ENCODE measurements at places on chromosomes 6 and 20. TPM values are rescaled to one million over a fixed set of nuclear protein-coding genes. Genes with fewer than 3 reads are reported as not detected.

- no peak for DNase-seq
Observed at GRCh38 chr20:17626217-17627007, 55.6 kb downstream of the RRBP1 start.

GRCh38 chr6:66993272-66993671 is 1286.2 kb upstream of the EYS start:
- peak; percentile 37 for DNase-seq

C20orf96 gene
- total RNA-seq: 3.9 TPM

GRCh38 chr6:26043384-26044139 is 43.7 kb upstream of the HFE start:
- peak; percentile 99 for DNase-seq

- DNase-seq: no peak
Observed at GRCh38 chr20:63597651-63598478, 23.8 kb upstream of the HELZ2 start.

ZNF831 gene
- not detected for total RNA-seq

DNA sequence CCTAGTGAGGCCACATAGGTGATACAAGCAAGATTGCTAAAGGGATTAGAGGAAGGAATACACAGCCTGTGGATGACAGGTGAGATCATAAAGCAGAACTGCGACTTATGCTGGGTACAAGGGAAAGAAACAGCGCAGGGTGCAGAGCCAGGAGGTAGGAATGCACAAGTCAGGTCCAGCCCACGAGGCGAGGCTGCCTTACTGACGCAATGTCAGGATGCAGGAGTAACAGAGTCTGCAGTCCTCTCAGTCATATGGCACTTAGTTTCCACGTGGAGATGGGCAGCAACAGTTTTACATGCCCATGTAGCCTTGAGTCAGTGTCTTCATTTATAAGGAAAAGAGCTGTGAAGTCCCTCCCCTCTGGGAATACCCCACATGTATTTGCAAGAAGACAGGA is 210.9 kb downstream of the SYNE1 start:
- no peak for DNase-seq

DNA sequence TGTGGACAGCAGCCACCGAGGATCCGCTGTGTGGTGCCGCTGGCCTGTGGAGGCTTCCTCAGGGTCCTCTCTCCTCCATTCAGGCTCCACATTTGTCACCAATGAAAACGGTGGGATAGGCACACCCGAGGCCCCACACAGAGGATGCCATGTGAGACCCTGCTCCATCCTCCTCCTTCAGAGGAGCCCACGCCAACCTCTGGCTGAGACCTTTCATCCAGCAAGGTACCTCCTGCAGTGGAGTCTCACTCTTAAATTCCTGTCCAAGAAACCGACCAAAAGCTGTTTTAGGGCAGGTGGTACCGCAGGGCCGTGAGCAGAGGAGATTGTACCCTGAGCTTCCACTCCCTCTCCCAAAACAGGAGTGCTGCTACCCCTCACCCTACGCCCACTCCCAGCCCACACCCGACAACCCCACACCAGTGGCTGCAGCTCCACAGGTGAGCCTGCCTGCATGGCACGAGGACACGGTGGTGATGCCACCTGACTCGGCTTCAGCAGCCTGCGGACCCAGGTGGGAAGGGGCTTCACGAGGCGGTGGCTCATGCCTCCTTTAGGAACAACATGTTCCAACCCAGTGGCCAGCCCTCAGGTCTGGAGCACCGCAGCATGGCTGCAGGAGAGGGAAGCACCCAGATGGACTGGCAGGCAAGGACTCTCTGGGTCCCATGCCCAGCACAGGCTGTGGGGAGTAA is 237.6 kb upstream of the AFDN start:
- DNase-seq: no peak

- no peak for DNase-seq
Observed at GRCh38 chr6:36964349-36964748, 9.8 kb downstream of the PI16 start.

DNA sequence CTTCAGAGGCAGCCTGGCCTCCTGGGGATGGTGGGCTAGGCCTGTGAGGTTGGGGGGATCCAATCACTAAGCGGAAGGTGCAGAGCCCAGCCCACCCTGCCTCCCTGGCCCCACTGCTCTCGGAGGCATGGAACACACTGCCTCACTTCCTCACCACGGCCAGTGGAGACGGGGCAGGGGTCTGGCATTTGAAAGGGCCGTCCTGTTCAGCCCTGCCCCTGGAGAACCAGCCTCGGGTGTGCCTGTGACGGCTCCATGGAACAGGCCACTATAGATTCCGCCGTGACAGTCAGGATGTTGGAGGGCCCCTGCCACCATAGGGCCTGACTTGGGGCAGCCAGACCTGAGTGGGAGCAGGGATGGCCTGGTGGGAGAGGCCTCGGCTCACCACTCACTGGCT is 110.2 kb downstream of the DACT2 start:
- DNase-seq: no peak

- no peak for DNase-seq
Observed at GRCh38 chr6:36280467-36280866, 10.6 kb downstream of the PNPLA1 start.

TCF21 gene
- total RNA-seq: 8.2 TPM

- no peak for DNase-seq
Observed at GRCh38 chr6:17984812-17985670, 2.4 kb downstream of the KIF13A start.

MCCD1 gene
- total RNA-seq: not detected

DNA sequence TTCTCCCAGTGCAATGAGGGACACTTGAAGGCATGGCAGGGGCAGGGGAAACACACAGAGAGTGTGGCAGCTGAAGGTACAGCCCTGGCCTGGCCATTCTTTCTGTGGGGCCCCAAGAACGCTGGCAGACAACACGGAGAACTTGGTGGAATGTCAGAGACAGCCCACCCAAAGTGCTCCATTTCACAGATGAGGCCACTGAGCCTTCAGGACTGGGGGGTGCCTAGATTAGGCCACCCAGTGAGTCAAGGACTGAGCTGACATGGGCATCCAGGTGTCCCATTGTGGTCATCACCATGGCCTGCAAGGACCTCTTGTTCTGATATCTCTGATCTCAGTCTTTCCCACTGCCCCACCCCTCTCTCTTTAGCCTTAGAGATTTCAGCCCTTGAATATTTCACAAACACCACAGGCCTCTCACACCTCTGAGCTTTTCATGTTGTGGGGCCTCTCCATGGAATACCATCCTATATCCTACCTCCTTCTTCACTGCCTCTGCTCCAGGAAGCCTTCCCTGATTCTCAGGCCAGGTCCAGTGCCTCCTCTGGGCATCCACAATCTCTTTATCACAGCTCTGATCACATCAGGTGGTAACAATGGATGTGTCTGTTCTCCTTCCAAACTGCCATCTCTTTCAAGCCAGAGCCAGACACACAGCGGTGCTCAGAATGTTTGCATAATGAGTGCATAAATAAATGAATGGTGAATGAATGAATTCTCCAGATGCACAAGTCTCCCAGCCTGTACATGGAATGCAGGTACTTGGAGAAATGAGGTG is 2.0 kb upstream of the RSPO4 start:
- DNase-seq: no peak

GRCh38 chr20:43976547-43976946 is 61.9 kb downstream of the TOX2 start:
- DNase-seq: no peak

DNA sequence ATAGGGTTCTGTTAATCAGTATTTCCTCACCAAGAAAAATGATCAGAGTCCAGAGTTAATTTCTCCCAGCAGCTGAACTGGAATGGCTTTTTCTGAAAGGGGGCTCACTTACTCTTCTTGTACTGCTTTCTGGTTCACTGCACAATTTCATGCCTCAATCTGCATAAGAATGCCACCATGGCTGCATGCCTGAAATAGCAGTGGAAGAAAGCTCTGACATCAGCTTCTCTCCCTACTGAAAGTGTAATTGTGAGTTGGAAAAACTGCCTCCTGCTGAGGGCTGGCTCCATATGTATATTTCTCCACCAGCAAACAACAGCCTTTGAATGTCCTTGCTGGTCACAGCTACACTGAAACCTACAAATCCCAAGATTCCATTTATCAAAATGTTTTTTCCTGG is 1027.2 kb upstream of the GJE1 start:
- peak; percentile 12 for DNase-seq

HLA-DQA2 gene
- not detected for total RNA-seq

- peak; percentile 5 for DNase-seq
Observed at GRCh38 chr20:19583532-19584175, 174.4 kb upstream of the RIN2 start.

- no peak for DNase-seq
Observed at GRCh38 chr6:35713006-35713767, 23.6 kb upstream of the ARMC12 start.

DNA sequence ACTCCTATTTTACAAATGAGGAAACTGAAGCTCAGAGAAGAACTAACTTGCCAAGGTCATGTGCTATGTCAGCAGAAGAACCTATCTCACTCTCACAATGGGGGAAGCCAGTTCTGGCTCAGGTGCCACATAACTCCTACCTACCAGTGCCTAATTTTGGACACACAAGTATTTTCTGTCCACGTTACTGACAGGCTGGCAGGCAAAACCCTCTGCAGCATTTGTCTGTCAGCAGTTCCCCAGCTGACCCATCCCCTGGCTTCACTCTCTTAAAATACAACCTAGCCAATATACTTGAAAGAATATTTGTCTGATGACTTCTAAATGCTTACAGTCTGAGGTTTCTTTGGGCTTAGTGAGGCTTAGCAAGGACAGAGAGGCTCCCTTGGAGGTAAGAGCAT is 15.5 kb downstream of the GSS start:
- no peak for DNase-seq

CST1 gene
- total RNA-seq: 3.6 TPM

- no peak for DNase-seq
Observed at GRCh38 chr6:39908838-39909583, 25.3 kb downstream of the MOCS1 start.

- no peak for DNase-seq
Observed at GRCh38 chr6:38505826-38506225, 133.9 kb downstream of the BTBD9 start.

DNA sequence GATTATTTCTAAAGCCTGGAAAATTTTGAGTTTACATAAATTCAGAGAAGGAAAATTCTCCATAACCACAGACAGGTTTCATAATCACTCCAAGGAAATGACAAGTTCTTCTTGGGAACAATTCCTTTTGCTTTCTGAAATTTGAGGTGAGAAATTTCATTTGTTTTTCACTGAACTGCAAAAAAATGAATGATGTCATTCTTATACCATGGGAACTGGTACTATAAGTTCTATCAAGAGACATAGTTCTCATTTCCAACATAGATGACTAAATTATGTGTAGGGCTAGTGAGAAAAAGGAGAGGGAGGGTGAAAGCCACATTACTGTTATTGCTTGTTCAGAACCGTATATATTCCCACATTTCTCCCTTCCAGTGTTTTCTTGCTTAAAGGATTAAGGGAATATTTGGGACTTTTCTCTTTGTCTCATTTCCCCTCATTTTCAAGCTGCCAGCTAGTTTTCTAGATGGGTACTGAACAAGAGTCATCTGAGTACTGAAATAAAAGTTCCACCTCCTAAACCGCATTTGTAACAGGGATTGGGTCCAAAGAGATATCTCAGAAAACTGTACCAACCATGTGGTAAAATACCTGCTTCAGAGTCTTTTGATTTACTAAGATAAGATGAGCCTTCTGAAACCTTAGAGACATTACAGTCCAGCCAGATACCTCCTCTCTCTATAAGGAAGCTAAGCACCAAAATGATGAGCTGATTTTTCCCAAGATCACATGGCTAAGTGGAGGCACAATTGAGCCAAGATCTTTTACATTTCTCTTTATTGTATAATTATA is 144.3 kb upstream of the PRDM1 start:
- DNase-seq: peak; percentile 6

DNA sequence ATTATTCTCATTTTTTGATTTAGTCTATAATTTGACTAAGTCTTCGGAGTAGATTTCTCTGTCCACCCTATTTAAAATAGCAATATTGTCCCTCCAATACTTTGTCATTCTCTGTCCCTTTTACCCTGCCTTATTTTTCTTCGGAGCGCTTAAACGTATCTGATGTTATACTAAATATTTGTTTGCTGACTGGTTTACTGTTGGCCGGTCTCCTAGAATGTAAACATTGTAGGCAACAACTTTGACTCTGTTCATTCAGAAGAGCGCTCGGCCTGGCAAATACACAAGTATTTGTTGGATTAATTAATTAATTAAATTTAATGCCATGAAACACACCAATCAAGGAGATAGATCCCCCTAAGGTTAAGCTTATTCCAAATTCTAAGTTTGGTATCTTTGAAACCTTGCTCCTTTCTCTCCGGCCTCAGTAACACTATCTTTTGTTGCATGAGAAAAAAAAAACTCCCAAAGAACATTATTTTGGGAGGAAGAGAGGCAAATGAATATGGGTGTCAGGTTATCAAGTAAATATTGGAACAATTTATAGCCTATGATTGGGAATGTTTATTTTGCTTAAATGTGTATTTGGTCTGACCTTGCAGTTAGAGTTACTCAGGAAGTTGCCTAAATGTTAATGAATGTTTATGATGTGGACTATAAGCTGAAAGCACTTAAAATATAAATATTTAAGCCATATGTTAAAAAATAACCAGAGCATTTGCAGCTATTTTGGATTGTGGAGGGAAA is 231.1 kb downstream of the SOX4 start:
- no peak for DNase-seq

DNA sequence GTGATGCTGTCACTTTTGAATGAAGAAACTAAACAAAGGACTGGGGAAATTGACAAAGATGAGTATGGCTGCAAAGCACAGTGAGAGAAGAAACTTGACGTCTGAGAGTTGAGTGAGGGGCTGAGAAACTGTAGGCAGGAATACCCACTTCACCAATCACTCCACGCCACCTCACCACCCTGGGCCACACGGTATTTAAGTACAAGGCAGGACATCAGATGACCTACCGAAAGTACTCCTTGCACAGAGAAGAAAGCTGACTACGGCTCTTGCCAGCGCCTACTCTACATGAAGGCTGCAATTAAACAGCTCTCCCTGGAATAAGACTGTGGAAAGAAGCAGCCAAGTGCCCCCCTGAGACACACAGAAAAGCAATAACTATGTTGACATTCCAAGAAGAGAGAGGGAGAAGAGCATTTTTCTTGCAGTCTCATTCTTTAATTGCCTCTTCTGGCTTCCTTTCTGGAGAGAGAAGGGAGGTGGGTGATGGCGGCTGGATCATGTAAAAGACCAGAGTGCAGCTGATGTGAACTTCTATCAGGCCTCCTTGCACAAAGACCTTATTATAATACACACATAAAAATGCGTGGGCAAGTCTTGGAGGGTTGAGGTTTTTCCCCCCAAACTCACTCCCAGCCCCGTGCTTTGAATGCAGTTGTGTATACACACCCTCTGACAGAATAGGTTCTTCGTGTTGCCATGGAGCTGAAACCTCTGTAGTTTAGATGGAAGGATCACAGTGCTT is 44.6 kb downstream of the HIVEP2 start:
- DNase-seq: no peak
